ENCODE measurements at places on chromosomes 11 and 22.

DNA sequence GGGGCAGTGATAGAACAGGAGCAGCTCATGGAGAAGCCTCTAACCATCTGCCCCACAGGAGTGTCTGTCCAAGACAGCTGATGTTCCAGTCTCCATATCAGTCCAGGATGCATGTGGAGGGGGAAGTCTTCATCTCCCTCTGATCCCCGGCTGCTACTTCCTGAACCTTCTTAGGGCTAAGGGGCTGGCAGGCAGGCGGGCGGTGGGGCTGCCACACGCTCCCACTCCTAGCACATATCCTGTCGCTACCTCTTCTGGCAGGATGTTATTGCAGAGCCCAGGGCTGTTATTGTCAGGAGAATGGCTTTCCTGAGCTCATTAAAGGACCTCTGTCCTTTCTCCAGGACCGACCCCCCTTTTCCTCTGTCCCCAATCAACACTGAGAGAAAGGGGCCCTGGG lies 25.4 kb downstream of the LRRC55 start:
- no peak for DNase-seq

DNA sequence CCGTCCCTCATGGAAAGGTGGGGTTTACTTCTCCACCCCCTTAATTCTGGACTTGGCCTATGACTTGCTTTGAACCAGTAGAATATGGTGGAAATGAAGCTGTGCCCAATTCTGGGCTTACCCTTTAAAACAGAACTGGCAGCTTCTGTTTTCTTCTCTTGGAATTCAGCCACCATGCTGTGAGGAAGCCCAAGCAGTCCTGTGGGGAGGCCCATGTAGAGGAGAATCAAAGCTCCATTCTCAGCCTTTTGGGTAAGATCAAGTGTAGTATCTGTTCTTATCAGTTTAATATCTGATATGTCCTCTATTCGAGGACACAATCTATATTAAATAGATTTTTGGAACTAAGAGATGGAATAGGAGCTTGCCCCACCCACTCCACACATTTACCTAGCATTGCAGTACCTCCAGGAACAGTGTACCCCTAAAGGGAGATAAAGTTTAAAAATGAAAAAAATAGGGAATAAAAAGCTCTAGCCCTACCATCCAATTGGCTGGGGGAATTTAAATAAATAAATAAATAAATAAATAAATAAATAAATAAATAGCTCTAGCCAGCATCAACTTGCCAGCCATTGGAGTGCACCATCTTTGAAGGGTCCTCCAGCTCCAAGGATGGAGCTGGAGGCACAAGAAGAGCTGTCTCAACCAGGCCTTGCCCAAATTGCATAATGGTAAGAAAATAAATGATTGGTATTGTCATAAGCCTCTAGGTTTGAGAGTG lies 13.2 kb upstream of the SYVN1 start:
- DNase-seq: no peak

DNA sequence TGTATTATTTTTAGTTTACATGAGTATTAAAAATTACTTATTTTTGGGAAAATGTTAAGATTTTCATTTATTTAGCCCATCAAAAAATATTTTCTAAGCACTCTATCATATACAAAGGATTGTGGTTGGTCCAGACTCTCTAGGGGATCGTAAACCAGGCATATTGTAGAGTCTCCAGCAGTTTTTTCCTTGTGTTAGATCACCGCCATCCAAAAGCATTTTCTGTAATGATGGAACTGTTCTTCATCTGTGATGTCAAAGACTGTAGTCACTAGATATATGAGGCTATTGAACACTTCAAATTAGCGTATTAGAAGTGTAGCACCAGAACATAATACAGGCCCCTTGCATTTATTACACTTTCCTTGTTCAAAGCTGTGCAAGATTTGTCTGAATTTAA lies 154.9 kb downstream of the SBF2 start:
- no peak for DNase-seq

- peak; percentile 16 for DNase-seq
These were observed 79.8 kb upstream of the NCAM1 start for GRCh38 chr11:112881461-112881860.

DNA sequence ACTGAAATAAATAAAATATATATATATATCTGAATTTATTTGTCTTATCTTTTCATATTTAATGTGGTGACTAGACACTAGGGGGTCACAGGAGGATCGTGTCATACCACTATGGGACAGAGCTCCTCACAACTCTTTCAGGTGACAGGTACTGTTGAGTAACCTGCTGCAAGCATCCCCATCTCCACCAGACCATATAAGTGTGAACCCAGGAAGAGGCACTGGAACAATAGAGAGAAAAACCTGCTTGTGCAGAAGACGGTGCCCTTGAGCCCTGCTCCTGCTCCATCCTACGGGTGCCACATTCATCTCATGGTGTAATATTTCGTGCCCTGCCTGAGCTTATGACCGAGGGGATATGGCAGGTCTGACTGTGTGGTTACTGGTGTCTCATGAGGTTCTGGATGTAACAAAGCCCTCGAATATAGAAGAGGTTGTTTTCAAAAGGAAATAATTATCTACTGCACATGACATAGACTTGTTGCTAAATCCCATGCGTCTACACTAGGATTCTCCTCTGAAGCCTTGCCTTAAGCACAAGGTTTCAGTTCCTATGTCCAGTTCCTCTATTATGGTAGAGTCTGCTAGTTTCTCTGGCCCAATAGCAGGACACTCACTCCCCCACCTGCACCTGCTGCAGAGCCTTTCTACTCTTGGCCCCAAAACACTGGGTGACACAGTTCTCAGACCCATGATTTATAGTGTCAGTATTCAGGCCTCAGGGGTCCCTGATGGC lies 70.4 kb downstream of the GGTLC2 start:
- DNase-seq: no peak

GRCh38 chr22:45657701-45658100 lies 13.9 kb upstream of the ATXN10 start:
- no peak for DNase-seq

DNA sequence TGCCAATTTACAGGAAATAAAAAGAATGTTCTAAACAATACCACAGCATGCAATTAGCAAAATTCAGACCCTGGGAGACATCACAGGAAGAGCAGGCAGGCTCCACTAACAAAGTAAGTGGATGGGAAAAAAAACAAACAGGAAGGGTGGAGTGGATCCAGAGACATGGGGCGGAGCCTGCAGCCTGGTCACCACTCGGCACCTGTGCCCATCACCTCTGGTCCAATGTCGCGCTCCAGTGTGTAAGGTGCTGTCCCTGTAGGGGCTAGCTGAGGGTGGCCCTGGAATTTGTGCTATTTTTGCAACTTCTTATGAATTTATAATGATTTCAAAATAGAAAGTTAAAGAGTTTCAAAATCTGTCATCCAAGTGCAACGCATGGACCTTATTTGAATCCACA lies 11.0 kb upstream of the MOB2 start:
- no peak for DNase-seq

- no peak for DNase-seq
These were observed 19.3 kb downstream of the ZC3H7B start for GRCh38 chr22:41320416-41321240.

DNA sequence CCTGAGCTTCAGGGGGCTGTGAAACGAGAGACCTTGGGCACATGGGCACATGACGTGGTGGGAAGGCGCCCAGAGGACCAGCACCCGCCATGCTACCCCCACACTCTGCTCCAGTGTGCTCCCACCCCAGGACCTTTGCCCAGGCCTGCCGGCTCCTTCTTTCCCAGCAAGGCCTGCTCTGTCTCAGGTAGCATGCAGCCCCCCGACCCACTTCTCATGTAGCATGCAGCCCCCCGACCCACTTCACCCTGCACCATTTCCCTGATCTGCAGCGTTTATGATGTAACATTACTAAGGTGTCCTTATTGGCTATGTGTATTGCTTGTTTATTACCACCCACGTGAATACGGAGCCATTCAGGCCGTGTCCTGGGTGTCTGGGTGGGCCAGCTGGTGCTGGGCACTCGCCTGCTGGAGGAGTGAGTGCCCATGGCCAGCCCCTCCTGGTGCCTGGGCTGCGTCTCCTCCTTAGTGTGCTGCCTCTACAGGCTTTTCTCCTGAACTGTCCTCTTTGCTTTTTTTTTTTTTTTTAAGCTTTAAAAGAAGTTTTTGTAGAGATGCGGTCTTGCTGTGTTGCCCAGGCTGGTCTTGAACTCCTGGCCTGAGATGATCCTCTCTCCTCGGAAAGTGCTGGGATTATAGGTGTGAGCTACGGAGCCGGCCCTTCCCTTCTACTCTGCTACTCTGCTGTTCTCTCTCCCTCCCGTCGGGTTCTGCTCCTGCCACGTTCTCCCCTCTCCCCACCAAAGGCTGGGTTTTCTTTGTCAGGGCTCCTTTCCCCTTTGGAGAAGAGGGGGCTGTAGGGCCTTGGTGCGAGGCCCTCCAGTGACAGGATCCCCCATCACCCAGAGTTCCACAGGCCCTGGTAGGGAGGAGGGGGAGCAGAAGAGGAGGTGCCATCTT lies 29.4 kb downstream of the LRP5 start:
- DNase-seq: no peak

- no peak for DNase-seq
These were observed 23.4 kb downstream of the SNX19 start for GRCh38 chr11:130892861-130893260.

DNA sequence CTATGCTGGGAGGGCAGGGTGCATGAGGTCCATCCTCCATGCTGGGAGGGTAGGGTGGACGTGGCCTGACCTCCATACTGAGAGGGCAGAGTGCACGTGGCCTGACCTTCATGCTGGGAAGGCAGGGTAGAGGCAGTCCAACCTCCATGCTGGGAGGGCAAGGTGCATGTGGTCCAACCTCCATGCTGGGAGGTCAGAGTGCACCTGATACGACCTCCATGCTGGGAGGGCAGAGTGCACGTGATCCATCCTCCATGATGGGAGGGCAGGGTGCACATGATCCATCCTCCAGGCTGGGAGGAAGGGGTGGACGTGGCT lies 622.2 kb downstream of the BRD1 start:
- no peak for DNase-seq

- no peak for DNase-seq
These were observed 4.6 kb downstream of the CARD10 start for GRCh38 chr22:37514526-37515051.

GRCh38 chr11:118170882-118171268 lies 5.6 kb downstream of the SCN2B start:
- no peak for DNase-seq

DNA sequence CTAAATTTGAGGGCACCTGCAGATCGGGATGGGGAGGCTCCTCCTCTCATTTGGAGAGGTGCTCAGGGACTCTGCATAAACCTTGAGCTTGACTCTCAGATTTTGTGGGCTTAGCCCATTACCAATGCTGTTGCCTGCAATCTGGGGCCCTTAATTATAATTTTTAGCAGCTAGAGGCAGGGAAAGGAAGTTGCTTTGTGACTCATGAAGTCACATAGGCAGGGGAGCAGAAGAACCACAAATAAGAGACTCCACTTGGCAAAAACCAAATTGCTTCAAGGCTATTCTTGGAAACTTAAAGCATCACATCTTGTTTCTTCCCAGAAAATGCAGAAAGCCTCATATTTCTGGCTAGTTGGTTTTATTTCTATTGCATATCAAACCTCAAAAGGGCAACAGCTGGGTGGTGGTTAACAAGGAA lies 46.9 kb downstream of the MICAL2 start:
- peak; percentile 91 for DNase-seq

DNA sequence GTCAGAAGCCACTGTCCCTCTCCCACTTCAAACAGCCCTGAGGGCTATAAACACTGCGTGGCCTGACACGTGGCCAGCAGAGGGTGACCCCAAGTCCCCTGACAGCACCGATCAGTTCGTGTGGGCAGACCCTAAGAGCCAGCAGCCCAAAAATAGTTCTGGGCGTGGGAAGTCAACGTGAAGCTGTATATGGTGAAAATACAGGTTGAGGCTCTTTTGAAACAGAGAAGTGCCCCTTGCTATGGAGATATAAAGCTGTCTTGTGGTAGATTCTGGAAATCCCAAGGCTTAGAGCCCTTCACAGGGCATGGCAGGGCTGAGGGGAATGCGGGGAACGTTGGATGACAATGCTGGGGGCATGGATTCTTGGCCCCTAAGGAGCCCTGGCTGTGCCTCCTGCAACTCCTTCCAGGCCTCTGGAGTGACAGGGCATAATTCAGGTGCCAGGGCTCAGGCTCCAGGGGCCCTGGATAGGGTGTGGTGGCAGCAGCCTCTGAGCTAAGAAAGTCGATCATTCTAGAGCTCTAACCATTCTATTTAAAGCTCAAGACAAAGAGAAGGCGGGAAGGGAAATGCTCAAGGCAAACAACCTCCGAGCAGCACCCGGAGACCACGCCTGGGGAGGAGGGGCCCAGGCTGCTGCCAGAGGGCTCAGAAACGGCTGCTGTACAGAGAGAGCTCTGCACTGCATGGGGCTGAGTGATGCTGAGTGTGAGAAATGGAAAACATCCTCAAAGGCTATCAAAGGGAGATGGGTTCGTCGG lies 60.4 kb upstream of the CD5 start:
- DNase-seq: no peak

GRCh38 chr11:88454881-88455280 lies 117.3 kb upstream of the CTSC start:
- no peak for DNase-seq

DNA sequence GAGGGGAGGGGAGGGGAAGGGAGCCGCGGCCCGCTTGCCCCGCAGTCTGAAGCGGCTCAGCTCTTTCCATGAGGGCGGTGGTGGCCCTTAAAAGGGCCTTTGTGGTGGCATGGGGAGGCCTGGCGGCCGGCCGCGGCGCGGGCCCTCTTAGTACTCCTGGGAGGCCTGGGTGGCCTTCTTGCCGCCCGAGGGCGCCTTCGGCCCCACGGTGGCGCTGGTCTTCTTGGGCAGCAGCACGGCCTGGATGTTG lies 6.9 kb downstream of the DPAGT1 start:
- DNase-seq: peak; percentile 59

- DNase-seq: no peak
These were observed 75.0 kb upstream of the SHANK2 start for GRCh38 chr11:71327156-71328085.

DNA sequence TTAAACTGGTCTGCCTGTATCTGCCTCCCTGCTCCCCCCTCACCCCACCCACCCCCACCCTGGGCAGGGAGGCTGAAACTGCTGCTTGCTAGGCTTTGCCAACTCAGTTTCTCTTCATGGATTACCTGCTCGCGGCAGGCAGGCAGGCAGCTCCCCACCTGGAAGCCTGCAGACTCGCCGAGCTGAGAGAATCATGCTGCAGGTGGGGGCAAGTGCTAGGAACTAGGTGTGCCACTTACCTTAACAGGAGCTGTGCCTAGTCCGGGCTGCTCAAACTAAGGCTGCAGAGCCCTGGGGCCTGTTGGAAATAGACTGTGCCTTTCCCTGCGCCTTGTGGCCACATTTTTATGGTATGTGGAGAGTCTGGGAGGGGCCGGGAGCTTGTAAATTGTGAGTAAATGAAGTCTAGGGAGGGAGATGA lies 30.3 kb downstream of the MARK2 start:
- no peak for DNase-seq

DNA sequence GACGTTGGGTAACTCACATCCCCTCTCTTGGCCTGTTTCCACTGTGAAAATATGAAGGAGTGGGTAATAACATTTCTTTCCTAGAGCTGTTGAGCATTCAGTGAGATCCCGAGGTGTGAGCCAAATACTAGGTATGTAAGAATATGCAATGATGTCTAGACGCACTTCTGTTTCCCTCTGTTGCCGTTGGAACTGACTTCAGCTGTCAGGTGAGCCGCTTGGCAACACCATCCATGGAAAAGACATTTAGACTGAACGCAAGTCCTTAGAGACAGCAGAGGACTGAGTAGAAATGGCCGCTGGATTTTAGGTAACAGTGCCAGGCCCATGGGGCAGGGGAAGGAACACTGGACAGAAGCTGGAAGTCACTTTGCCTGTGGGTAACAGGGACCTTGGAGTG lies 29.5 kb upstream of the SHANK2 start:
- DNase-seq: no peak

GRCh38 chr11:77698896-77699295 lies 61.3 kb upstream of the CLNS1A start:
- no peak for DNase-seq

Measured in stromal cell of bone marrow (primary cell).